ENCODE measurements at places on chromosomes 11 and 22. TPM values are rescaled to one million over a fixed set of nuclear protein-coding genes. Genes with fewer than 3 reads are reported as not detected.

- DNase-seq: no peak
Measured at GRCh38 chr22:30847583-30847982, 121.0 kb downstream of the MORC2 start.

- no peak for DNase-seq
Measured at GRCh38 chr22:48494256-48494967, 1333.3 kb downstream of the BRD1 start.

- DNase-seq: no peak
Measured at GRCh38 chr22:43152003-43152356, 621 bp downstream of the TSPO start.

GRCh38 chr11:67271541-67272284, 5.4 kb downstream of the GRK2 start:
- DNase-seq: no peak

DNA sequence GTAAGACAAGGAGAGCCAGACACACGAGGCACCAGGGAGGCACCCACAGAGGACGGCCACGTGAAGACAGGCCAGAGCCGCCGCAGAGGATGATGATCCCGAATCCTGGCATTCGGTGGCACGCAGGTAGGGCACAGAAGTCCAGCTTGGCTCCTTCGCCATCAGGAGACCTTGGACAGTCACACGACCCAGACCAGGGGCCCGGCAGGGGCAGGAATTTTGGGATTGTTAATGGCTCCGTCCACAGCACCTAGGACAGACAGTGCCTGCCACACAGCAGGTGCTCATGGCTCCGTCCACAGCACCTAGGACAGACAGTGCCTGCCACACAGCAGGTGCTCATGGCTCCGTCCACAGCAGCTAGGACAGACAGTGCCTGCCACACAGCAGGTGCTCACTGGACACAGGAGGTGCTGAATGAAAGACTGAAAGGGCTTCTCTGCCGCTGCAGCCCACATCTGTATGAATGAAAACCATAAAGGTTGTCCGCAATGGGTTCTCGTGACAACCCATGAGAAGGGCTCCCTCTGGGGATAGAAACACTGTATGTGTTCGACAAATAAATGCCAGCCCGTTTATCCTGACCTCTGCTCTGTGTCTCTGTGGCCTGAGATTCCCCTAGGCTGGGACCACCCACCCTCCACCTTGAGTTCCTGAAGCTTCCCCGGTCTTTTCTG, 341.6 kb downstream of the CTTN start:
- DNase-seq: no peak

- no peak for DNase-seq
Measured at GRCh38 chr11:22957786-22958185, 97.5 kb upstream of the CCDC179 start.

DNA sequence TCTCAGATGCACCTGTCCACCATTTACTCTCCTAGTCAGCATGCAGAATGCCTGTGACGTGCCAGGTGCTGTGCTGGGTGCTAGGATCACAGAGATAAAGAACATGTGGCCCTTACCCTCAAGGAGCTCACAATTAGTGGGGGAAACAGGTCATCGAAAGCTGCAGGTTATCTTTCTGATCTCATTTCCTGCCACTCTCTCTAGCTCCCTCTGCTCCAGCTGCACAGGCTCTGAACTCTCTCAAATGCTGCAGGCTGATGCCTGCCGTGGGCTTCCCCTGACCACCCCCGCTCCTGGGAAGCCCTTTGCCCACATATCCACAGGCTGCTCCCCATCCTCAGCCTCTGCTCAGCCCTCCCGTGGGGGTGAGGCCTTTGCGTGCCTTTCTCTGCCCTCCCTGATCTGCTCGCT, 29.6 kb downstream of the SHANK3 start:
- DNase-seq: no peak

GRCh38 chr11:83349296-83349695, 63.1 kb upstream of the CCDC90B start:
- no peak for DNase-seq

DNA sequence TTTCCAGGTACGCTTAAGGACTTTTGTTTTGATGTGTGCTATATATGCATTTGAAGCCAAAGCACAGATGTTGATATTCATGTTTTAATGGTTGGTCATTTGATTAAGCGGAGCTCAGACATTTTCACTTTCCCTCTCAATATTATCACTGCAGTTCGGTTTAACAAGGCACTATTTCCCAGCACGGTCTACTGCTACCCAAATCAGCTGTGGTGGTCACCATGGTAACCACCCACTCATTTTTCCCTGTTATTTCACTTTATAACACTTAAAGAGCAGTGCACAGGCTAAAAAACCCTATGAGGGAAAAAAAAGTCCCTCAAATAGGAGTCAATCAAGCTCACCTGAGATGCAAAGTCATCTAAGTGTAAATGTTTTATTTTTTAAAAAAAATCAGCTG, 439.6 kb upstream of the CCDC90B start:
- DNase-seq: no peak

DNA sequence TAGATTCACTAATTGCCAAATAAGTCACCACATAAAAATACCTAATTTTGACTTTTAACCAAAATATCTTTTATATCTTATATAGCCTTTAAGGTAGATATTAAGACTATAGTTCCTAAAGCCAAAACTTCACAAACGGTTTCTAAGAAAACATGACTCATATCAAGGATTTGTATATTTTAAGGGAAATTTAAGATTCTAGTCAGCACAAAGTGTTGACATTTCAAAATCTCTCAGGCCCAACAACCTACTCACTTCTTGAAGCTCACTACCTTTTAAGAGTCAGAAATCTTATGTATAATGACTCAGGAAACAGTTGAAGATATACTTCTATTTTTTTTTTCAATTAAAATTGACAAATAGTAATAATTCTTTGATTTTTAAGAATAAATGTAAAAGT, 221.9 kb downstream of the SBF2 start:
- no peak for DNase-seq

- no peak for DNase-seq
Measured at GRCh38 chr11:47399860-47400767, 8.3 kb upstream of the SLC39A13 start.

GRCh38 chr11:35611741-35612140, 6.5 kb upstream of the FJX1 start:
- DNase-seq: no peak

GRCh38 chr11:92154611-92155010, 70.0 kb upstream of the FAT3 start:
- DNase-seq: no peak

- peak; percentile 91 for DNase-seq
Measured at GRCh38 chr11:71240865-71241691, 11.3 kb downstream of the SHANK2 start.

- no peak for DNase-seq
Measured at GRCh38 chr22:50058906-50059880, 1.1 kb upstream of the TTLL8 start.

DNA sequence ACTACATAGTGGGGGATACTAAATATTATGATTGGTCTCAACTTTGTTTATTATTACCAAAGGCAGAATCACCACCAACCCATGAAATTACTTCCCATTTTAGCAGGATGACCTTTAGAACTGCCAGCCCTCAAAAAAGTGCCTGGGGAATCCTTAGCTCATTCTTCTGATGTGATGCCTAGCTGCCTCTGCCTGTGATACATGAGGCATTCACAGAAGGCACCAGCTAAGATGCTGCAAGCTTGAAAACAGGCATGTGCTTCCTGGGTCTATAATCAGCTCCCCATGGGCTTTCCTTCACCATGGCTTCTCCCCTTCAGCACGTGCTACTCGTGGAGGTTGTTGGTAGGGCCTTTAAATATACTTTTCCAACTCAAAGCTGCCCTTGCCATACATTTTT, 50.4 kb upstream of the ARHGAP20 start:
- DNase-seq: no peak

The NXPE2 gene
- total RNA-seq: not detected

The OR1S1 gene
- not detected for total RNA-seq

The OR2AG1 gene
- total RNA-seq: not detected

The MUC2 gene
- not detected for total RNA-seq

The OR52W1 gene
- not detected for total RNA-seq

The PPP6R3 gene
- total RNA-seq: 85.9 TPM

The CBLIF gene
- total RNA-seq: not detected

The NELL1 gene
- total RNA-seq: not detected

The PGA4 gene
- total RNA-seq: not detected

All from epithelial cell of proximal tubule (primary cell).